ENCODE measurements at places on chromosomes 13 and 19. TPM values are rescaled to one million over a fixed set of nuclear protein-coding genes. Genes with fewer than 3 reads are reported as not detected.
A peak's percentile ranks its signal among the peaks of the same experiment; 100 is the strongest.

DNA sequence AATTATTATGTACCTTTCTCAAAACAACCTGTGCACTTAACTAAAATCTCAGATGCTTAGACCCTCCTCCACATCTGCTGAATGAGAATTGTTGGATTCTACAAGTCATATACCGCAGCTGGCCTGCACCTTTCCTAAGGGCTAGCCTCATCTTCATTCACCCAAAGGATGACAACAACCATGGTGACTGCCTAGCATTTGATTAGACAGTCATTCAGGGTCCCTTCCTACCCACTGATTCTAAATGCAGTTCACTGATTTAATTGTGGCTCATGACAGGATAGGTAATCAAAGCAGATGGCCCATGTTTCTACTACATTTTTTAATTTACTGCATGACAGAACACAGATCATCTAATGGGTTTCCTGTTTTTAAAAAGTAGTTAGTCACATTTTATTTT lies 551.9 kb upstream of the SLC10A2 start:
- no peak overlapping the region for H3K27ac ChIP-seq
- no peaks in the 10 kb centered on the region for H3K36me3 ChIP-seq
- H3K4me1 ChIP-seq, result no peaks in the 10 kb centered on the region
- no peak for DNase-seq

The ZNF177 gene
- total RNA-seq, result 1.4 TPM

The SLC10A2 gene
- total RNA-seq, result not detected

DNA sequence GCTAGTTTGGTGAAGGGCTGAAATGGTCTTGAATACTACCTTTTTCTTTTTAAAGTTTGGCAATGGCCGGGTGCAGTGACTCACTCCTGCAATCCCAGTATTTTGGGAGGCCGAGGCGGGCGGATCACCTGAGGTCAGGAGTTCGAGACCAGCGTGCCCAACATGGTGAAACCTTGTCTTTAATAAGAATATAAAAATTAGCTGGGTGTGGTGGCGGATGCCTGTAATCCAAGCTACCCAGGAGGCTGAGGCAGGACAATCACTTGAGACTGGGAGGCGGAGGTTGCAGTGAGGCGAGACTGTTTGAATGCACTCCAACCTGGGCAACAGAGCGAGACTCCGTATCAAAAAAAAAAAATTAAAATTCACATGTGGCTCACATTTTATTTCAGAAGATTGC lies 880 bp upstream of the ZNF723 start:
- no peaks in the 10 kb centered on the region for H3K36me3 ChIP-seq
- H3K27ac ChIP-seq, result no peak overlapping the region
- no peak for DNase-seq
- no peaks in the 10 kb centered on the region for H3K27me3 ChIP-seq

The SCGB2B2 gene
- 1.4 TPM for total RNA-seq

DNA sequence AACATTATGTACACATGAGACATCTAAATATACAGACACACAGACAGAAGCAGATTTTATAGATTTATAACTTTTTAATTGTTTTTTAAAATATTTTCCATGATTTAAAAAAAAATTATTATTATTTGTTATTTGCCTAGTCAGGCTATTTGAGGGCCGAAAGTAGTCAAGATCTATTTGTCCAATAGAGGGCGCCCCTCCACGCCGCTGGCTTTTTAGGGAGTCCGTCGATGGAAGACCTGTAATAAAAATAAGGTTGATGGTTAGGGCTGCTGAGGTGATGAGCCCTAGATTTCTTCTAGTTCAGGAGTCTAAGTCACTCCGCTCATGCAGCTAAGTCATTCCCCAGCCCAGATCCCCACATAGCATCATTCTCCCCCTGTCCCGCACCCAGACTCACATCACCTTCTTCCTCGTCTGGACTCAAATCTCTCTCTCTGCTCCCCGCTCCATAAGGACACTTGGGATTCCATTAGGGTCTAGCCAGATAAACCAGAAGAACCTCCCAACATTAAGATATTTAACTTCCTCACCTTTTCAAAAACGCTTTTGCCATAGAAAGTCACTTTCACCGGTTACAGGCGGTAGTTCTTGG lies 33.9 kb upstream of the CEACAM21 start:
- H3K27ac ChIP-seq, result peak overlapping the region; percentile 57
- H3K27me3 ChIP-seq, result no peaks in the 10 kb centered on the region
- H3K4me1 ChIP-seq, result peaks cover 59% of the 10 kb centered on the region
- peak overlapping the region; percentile 70 for H3K4me3 ChIP-seq
- H3K36me3 ChIP-seq, result peaks cover 13% of the 10 kb centered on the region
- DNase-seq, result peak; percentile 56

DNA sequence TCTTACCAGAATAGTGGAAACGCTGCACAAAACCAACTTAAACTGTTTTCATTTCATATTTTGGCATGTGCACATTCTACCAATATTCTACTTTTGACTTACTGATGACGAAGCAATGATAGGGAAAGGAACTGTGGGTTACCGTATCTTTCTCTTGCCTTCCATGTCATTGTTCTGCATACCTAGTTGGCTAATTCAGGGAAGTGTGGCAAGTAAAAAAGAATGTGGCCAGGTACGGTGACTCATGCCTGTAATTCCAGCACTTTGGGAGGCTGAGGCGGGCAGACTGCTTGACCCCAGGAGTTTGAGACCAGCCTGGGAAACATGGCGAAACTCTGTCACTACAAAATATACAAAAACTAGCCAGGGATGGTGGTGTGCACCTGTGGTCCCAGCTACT lies 108.2 kb downstream of the SIPA1L3 start:
- peaks cover 53% of the 10 kb centered on the region for H3K36me3 ChIP-seq
- H3K4me1 ChIP-seq, result peaks cover 83% of the 10 kb centered on the region
- no peak for DNase-seq
- no peaks in the 10 kb centered on the region for H3K27me3 ChIP-seq
- no peak overlapping the region for H3K4me3 ChIP-seq

- no peaks in the 10 kb centered on the region for H3K27me3 ChIP-seq
- no peak overlapping the region for H3K27ac ChIP-seq
- no peak for DNase-seq
- no peaks in the 10 kb centered on the region for H3K36me3 ChIP-seq
- no peaks in the 10 kb centered on the region for H3K4me1 ChIP-seq
Measured at GRCh38 chr13:61162636-61163035, 253.0 kb downstream of the PCDH20 start.

DNA sequence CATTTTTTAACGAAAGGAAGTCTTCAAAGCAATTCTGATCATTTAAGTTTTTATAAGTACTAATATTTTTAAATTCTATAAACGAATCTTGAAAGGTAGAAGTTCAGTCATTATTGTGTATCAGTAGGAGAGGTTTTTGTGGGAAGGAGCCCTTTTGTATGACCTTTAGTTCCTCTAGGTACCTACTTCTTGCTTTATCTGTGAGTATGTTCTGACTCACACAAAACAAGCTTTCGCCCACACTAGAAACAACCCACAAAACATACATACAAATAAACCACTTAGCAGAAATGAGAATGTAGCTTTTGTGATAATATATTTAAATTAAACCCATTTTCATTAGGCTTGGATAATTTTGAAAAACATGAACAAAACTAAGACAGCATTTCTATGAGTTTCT lies 27.8 kb downstream of the ERCC5 start:
- peaks cover 6% of the 10 kb centered on the region for H3K4me1 ChIP-seq
- no peaks in the 10 kb centered on the region for H3K27me3 ChIP-seq
- H3K36me3 ChIP-seq, result peaks cover 81% of the 10 kb centered on the region
- no peak overlapping the region for H3K27ac ChIP-seq
- H3K4me3 ChIP-seq, result no peak overlapping the region
- no peak for DNase-seq

The CYP2A7 gene
- not detected for total RNA-seq

DNA sequence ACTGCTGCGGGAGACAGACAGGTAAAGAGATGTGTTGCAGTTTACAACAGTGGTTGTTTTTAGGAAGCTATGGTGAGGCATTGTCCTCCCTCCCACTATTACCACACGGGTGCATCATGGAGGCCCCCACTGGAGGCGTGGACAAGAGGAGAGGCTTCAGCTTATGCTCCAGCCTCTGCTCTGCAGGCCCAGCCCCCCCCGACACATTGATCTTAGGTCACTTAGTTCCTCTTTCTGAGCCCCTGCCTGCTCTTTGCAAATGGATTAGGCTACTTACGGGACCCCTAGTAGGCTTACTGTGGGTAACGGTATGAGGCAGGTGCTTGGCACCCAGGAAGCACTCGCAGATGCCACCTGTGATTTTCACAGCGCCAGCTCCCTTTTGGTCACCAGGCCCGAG lies 123.9 kb downstream of the SLC7A1 start:
- H3K4me1 ChIP-seq, result peaks cover 7% of the 10 kb centered on the region
- no peak overlapping the region for H3K27ac ChIP-seq
- DNase-seq, result no peak
- H3K36me3 ChIP-seq, result no peaks in the 10 kb centered on the region
- no peak overlapping the region for H3K4me3 ChIP-seq

- H3K4me3 ChIP-seq, result no peak overlapping the region
- no peak overlapping the region for H3K27ac ChIP-seq
- H3K27me3 ChIP-seq, result no peaks in the 10 kb centered on the region
- no peaks in the 10 kb centered on the region for H3K36me3 ChIP-seq
Measured at GRCh38 chr19:31555634-31556215, 206.5 kb upstream of the TSHZ3 start.

The MEIOSIN gene
- total RNA-seq, result not detected

DNA sequence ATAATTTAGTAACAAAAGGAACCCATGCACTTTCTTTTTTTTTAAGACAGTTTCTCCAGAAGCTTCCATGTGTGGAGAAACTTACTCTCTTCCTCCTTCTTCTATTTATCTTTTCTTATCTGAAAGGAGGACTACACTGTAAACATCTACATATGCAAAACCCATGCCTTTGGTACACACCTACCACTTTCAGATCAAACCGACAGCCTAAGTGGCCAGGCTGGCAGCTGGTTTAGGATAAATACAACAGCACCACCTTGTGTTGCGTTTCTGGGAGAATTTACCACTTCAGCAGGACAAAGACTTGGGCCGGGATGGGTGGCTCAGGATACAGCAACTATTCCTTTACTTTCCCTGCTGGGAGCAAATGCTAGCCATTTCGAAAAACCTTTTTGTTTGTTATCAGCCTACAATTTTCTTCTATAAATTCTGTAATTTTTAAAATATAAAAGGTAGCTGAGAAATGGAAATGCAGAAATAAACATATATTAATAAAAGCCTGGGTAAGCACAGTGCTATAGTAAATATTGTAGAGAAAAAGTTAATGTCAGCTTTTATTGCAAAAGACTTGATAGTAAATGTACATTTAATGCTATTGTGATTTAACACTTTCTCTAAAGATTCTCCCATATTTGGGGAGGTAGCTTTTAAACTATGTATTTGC lies 94.0 kb upstream of the RFC3 start:
- H3K4me1 ChIP-seq, result peaks cover 21% of the 10 kb centered on the region
- no peak overlapping the region for H3K27ac ChIP-seq
- H3K36me3 ChIP-seq, result no peaks in the 10 kb centered on the region
- peaks cover 21% of the 10 kb centered on the region for H3K27me3 ChIP-seq

DNA sequence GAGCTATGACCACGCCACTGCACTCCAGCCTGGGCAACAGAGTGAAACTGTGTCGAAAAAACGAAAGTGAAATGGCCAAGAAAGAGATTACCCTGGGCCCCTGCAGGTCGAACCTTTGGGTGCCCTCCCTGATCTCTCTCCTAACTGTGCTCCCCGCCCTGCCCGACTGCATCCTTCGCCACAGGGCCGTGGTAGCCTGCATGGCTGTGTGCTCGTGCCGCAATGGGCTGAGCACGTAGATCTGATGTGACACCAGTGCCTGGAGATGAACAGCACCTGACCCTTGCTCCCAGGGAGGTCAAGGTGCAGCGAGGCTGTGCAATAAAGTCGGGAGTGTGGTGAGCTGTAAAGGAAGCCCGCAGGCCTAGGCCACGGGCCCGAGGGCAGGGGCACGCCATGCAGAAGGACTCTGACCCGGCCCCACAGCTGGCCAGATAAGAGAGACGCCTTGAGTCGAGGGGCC lies 60.2 kb downstream of the PEX11G start:
- H3K27me3 ChIP-seq, result no peaks in the 10 kb centered on the region
- no peak overlapping the region for H3K27ac ChIP-seq
- peaks cover 53% of the 10 kb centered on the region for H3K36me3 ChIP-seq
- no peaks in the 10 kb centered on the region for H3K4me1 ChIP-seq
- DNase-seq, result no peak

GRCh38 chr13:52830946-52831345 lies 17.5 kb downstream of the PCDH8 start:
- no peak overlapping the region for H3K27ac ChIP-seq
- H3K4me1 ChIP-seq, result no peaks in the 10 kb centered on the region
- peaks cover 9% of the 10 kb centered on the region for H3K27me3 ChIP-seq
- H3K4me3 ChIP-seq, result no peak overlapping the region
- DNase-seq, result no peak

- H3K27me3 ChIP-seq, result no peaks in the 10 kb centered on the region
- H3K4me3 ChIP-seq, result no peak overlapping the region
- peaks cover 2% of the 10 kb centered on the region for H3K4me1 ChIP-seq
- H3K36me3 ChIP-seq, result no peaks in the 10 kb centered on the region
- H3K27ac ChIP-seq, result no peak overlapping the region
- DNase-seq, result no peak
Measured at GRCh38 chr13:32107973-32108372, 76.4 kb downstream of the FRY start.

The PGLYRP1 gene
- total RNA-seq, result not detected

- no peak overlapping the region for H3K27ac ChIP-seq
- DNase-seq, result peak; percentile 2
- H3K4me3 ChIP-seq, result no peak overlapping the region
- H3K27me3 ChIP-seq, result no peaks in the 10 kb centered on the region
- H3K36me3 ChIP-seq, result peaks cover 39% of the 10 kb centered on the region
- H3K4me1 ChIP-seq, result no peaks in the 10 kb centered on the region
Measured at GRCh38 chr13:113597391-113598080, 13.0 kb downstream of the TFDP1 start.

DNA sequence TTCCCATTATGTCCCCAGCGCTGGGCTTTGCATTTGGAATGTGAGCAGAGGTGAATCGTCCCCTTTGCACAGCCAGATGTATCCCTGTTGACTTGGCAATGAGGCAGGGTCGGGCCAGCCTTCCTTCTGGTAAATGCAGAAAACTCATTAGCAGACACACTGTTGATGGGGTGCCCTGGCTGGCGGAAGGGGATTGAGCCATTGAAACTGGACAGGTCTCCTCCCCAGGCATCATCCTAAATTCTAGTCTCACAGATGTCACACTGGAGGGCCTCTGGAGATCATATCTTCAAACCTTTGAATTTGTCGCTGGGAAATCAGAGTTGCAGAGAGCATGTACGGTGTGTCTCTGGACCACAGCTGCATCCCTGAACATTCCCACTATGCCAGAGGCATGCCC lies 219.5 kb upstream of the TSHZ3 start:
- no peak for DNase-seq
- no peak overlapping the region for H3K27ac ChIP-seq
- no peak overlapping the region for H3K4me3 ChIP-seq
- H3K27me3 ChIP-seq, result no peaks in the 10 kb centered on the region
- no peaks in the 10 kb centered on the region for H3K36me3 ChIP-seq

The CGB3 gene
- not detected for total RNA-seq
